GM12878 (cell line): ENCODE measurements at places on chromosomes 6 and 20.

DNA sequence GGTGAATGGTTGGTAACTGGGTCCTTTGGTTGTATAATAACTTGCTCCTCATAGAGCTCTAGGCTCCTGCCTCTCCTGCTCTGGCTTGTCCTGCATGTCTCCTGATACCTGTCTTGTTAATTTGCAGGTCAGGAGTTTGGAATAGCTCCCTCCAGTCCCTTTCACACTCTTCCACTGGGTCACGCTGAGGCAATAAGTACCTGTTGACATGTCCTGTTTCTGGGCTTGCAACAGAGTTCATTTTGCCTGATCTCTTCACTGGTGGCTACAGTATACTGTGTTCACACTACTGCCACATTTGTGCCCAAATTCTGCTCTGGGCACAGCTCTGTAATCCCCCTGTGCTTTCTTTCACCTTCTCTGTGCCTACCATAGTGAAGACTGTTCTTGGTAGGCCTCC, 25.4 kb upstream of the C20orf144 start:
- DNase-seq = no peak

GRCh38 chr6:155313602-155314091, 637 bp downstream of the TFB1M start:
- DNase-seq = no peak

- no peak for DNase-seq
These were observed 19.3 kb downstream of the BCAS1 start for GRCh38 chr20:54051068-54051467.

DNA sequence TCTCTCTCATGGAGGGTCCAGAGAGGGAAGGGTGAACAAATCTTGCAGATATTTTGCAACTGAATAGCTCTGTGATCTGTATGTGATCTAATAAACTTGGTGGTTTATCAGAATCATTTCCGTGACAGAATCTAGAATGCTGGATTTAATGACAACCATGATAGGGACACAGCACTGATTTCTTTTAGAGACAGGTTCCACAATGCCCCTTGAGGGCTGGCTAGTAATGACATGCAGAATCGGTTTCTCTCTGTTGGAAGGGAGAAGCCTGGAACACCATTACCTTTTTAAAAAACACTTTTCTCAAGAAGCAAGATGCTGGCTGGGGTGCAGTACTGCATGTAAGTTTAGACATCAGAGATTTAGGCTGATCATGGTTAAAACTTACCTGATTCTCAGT, 313.4 kb downstream of the CDH26 start:
- no peak for DNase-seq

- no peak for DNase-seq
These were observed 430 bp upstream of the FAM110A start for GRCh38 chr20:833121-833449.

DNA sequence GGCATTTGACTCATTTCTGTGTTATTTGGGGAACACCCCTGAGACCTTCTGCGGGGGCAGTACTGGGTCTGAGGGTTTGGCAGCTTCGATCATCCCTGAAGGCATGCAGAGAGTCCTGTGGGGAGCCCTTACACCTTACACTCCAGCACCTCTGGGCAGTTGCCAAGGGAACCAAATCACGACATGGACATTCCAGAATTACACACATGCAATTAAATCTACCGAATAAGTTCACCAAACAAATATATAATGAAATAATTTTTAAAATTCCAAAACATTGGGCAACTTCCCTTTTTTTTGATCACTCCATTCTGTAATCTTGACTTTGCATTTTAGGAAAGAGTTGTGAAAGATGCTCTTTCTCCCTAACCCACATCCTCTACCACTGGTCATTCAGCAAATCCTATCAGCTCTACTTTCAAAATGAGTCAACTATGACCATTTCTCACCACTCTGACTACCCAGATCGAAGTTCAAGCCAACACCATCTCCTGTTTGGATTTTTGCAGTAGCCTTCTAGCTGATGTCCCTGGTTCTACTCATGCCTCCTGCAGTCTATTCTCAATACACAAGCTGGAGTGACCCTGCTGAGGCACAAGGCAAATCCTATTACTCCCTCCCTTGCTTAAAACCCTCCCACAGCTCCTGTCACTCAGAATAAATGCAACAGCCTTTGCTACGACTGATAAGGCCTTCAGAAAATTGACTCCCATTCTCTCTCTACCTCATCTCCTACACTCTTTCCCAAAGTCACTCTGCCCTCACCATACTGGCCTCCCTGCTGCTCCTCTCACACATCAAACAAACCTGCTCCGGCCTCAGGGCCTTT, 533.3 kb downstream of the HACE1 start:
- no peak for DNase-seq

GRCh38 chr6:20681243-20681684, 147.0 kb downstream of the CDKAL1 start:
- DNase-seq = no peak

GRCh38 chr20:22962567-22963439, 72.3 kb upstream of the SSTR4 start:
- DNase-seq = no peak

DNA sequence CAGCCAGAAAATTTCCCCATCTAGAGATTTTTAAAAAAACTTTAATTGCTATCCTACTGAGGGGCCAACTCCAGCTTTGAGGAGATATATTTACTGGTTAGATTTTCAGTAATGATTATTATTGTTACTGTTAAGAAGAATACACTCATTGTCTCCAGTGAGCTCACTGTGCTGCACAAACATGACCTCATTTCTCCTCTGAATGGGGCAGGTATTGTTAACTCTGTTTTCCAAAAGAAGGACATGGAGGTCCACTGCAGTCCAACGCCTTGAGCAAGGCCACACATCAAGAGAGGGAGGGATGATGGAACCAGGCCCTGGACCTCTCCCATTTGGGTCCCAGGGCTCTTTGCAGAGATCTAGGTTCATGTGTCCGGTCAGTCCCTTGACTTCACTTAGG, 13.9 kb upstream of the SCUBE3 start:
- no peak for DNase-seq

- DNase-seq = no peak
These were observed 5.1 kb downstream of the CDKAL1 start for GRCh38 chr6:20539387-20539786.

GRCh38 chr6:14694308-14694707, 551.6 kb upstream of the JARID2 start:
- DNase-seq = no peak

DNA sequence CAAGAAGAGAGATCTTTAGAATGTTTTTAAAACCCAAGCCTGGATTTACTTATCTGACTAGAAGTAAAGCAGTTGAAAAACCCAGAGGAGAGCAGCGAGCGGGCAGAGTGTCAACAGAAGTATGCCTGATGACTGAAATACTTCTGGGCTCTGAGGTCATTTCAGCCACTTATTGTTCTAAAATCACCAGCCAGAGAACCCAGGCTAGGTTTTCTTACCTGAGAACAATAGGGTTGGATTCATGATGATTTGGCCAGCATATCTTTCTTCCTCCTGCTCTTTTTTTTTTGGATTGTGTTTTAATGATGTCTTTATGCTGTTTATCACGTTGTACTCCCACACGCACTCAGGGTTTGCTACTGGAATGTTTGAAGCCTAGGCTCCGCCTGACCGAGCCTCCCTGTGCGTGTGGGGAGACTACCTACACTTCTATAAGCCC, 63.0 kb upstream of the KIF25 start:
- no peak for DNase-seq

DNA sequence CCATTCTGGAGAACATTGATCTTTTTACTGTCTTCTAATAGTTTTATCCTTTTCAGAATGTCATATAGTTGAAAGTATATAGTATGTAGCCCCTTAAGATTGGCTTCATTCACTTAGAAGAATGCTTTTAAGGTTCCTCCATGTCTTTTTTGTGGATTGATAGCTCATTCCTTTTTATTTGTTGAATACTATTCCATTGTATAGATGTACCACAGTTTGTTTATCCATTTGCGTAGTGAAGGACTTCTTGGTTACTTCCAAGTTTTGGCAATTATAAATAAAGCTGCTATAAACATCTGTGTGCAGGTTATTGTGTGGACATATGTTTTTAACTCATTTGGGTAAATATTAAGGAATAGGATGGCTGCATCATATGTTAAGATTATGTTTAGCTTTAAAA, 27.8 kb downstream of the ABT1 start:
- DNase-seq = no peak

- no peak for DNase-seq
These were observed 41.4 kb downstream of the MAP3K7 start for GRCh38 chr6:90545448-90545847.

DNA sequence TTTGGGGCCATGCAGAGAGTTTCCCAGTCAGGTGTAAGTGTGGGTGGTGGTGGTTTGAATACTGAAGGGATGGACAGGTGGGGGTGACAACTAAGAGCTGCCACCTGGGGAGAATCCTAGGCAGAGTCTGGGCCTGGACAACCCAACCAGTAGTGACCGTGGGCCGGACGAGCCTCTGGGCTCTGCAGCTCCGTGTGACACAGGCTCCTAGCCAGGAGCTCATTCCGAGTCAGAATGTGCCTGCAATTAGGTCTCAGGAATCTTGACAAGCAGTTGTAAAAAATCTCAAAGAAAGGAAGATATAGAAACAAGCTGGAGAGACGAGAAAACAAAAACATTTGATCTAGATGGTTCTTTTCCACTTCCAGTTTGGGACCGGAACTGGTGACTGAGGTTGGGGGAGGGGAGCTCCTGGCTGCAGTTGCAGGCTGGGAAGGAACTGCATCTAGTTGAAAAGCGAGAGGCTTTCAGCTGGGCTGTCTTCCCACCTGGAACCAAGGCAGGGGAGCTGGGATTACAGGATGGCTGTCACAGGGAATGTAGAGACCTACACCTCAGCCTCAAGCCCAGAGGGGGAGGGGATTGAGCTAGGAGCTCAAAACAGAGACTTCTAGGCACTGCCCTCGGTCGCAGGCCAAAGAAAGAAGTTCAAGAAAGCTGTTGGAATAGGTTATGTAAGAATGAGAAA, 156.9 kb downstream of the PAX1 start:
- no peak for DNase-seq

DNA sequence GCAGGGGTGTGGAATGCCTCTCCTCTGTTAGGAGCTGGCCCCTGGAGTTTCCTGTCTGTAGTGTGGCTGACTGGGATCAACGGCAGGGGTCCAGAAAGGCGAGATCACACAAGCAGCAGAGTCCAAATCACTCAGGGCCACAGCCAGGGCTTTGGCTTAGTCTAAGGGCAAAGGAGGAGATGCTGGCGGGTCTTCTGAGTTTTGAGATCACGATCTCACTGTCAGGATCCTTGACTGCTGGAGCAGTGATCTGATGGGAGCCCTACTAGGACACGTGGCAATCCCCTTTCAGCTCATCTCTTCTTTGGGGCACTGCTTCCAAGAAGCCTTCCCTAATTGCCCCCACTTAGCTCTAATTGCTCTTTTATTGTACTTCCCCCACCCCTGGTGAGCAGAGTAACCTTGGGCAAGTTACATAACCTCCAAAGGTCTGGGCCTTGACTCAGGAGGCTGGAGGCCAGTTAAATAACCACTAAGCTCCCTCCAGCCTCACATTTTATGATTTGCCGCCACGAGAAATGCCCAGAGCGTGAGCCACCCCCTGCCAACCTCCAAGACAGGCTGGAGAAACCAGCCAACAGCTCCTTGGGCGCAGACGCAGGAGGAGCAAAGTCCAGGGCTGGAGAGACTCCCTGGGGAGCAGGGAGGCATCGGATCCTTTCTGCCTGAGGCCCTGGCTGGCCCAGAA, 12.0 kb downstream of the KCNK5 start:
- DNase-seq = no peak

DNA sequence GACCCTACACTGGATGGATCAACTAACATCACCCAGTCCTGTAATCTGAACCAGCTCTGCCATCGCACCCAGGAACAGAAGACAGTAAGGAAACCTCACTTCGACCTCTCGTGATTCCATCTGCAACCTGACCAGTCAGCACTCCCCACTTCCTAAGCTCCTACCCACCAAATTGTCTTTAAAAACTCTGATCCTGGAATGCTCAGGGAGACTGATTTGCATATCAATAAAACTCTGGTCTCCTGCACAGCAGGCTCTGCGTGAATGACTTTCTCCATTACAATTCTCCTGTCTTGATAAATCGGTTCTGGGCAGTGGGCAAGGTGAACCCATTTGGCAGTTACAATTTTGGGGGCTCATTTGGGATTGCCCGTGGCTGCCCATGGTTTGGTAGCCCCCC, 18.3 kb upstream of the AGPAT4 start:
- no peak for DNase-seq

- DNase-seq = no peak
These were observed 157.9 kb downstream of the INSM1 start for GRCh38 chr20:20525756-20526155.

DNA sequence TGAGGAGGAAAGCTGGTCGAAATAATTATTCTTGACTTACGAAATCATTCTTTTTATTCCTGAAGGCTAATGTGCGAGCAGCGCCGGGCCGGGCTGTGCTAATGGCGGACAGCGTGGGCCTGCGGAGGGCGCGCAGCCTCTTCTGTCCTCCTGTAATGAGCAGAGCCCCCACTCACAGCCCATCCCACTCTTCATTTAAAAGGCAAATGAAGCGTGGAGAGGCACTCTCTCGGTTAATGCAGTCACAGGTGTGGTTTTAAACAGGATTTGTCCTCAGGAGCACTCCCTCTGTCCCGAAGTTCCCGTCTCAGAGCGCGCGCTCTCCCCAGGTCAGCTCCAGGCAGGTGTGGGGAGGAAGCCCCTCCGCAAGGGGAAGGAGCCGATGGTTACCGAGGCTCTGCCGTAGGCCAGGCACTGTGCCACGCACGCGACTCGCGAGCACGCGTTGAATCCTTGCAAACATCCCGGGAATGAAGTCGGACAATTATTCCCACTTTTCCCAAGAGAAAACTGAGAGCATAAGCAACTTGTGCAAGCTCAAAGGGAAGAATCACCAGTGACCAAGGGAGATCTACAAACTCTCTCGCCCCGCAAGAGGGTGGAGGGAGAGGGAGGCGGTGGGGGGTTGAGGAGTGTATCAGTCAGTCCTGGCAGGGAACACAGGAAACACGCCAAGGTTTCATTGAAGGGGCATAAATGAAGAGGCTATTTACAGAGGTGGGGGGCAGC, 35.5 kb upstream of the ZFAND3 start:
- no peak for DNase-seq

DNA sequence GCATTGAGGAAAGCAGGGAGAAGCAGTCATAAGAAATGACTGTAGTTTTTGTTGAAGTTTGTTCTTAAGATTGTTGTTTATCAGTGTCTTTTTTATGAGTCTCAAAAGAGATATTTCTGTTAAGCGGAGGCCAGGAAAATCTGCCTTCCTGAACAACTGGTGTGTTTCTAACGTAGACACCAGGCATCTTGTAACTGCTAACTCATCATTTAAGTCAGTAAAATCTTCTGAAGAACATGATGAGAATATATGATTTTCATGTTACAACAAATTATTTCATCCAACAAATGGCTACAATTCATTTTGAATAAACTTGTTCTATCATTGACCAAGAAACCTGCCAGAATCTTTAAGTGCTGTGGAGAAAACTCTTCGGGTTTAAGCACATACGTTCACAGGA, 84.0 kb downstream of the RPS12 start:
- no peak for DNase-seq
